ENCODE measurements at places on chromosomes 7 and 10. TPM values are rescaled to one million over a fixed set of nuclear protein-coding genes. Genes with fewer than 3 reads are reported as not detected.

- H3K4me3 ChIP-seq, result no peak overlapping the region
- H3K27me3 ChIP-seq, result no peaks in the 10 kb centered on the region
- H3K36me3 ChIP-seq, result peaks cover 4% of the 10 kb centered on the region
- DNase-seq, result no peak
Measured at GRCh38 chr10:10078446-10078845, 939.2 kb upstream of the CELF2 start.

- H3K36me3 ChIP-seq, result peaks cover 25% of the 10 kb centered on the region
- peaks cover 5% of the 10 kb centered on the region for H3K27me3 ChIP-seq
- H3K4me3 ChIP-seq, result no peak overlapping the region
- H3K27ac ChIP-seq, result no peak overlapping the region
- H3K4me1 ChIP-seq, result peaks cover 10% of the 10 kb centered on the region
Measured at GRCh38 chr10:45473126-45473525, 99.1 kb downstream of the ALOX5 start.

GRCh38 chr10:59513558-59513957 is 151.2 kb upstream of the FAM13C start:
- H3K4me3 ChIP-seq, result no peak overlapping the region
- no peak for DNase-seq

- H3K36me3 ChIP-seq, result peaks cover 7% of the 10 kb centered on the region
- H3K27ac ChIP-seq, result no peak overlapping the region
- H3K4me1 ChIP-seq, result peaks cover 28% of the 10 kb centered on the region
- H3K4me3 ChIP-seq, result peak overlapping the region; percentile 15
- no peak for DNase-seq
Measured at GRCh38 chr7:50730446-50731400, 52.0 kb downstream of the GRB10 start.

GRCh38 chr10:129921065-129921670 is 42.9 kb downstream of the EBF3 start:
- H3K36me3 ChIP-seq, result peaks cover 11% of the 10 kb centered on the region
- peak; percentile 11 for DNase-seq
- H3K4me1 ChIP-seq, result peaks cover 49% of the 10 kb centered on the region

DNA sequence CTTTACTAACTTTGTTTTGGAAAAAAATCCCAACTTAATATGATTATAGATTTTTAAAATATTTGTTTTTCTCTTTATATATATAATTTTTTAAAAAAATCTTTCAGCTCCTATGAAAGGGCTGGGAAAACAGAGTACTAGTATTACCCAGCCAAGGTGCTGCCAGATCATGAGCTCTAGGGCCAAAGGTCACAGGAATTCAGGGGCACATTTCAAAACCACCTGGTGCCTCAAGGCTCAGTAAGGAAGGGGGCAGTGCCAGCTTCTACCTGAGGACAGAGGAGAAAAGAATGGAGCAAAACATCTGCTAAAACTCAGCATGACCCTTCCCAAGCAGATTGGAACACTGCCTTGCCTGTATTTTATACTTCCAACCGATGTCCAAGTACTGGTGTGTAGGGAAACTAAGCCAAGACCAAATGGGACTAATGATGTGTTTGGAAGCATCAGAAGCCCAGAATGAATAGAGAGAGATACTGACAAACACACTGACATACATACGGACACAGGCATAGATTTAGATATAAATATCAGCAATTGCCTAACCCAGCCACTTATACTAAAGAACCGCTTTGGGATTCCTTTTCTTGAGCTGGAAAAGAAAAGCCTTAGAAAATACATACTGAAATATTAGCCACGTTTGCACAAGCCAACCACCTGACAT is 667.3 kb downstream of the PARD3 start:
- H3K27ac ChIP-seq, result no peak overlapping the region
- DNase-seq, result no peak
- H3K27me3 ChIP-seq, result no peaks in the 10 kb centered on the region
- H3K36me3 ChIP-seq, result no peaks in the 10 kb centered on the region

DNA sequence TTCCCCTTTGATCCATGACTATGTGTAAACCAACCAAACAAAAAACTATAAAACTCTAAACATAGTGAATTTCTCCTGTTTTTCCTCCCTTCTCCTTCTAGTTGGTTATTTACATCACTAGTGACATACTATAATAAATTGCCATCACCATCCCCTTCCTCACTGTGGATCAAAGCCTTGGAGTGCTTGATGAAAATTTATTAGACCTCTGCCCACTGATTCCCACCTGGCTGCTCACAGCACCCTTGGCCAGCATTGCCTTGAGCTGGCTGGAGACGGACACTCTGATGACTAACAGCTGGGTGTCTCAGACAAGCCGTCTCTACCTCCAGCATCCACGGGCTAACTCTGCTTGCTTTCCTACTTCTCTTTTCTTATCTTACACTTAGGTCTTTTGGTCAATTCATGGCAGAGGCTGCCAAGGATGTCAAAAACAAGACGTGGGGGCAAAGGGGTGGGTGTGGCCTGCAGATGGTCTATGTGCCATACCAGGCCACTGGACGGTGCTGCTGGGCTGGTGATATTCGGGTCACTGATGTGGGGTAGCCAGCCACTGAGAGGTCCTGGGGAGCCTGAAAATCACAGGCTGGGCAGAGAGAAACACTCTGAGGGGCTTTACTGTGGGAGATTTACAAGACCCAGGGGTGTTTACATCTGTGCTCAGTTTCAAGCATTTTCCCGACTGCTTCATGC is 207.8 kb downstream of the TAX1BP1 start:
- H3K4me1 ChIP-seq, result peaks cover 63% of the 10 kb centered on the region
- peak overlapping the region; percentile 25 for H3K4me3 ChIP-seq
- DNase-seq, result no peak
- no peaks in the 10 kb centered on the region for H3K36me3 ChIP-seq
- no peaks in the 10 kb centered on the region for H3K27me3 ChIP-seq
- peak overlapping the region; percentile 50 for H3K27ac ChIP-seq

DNA sequence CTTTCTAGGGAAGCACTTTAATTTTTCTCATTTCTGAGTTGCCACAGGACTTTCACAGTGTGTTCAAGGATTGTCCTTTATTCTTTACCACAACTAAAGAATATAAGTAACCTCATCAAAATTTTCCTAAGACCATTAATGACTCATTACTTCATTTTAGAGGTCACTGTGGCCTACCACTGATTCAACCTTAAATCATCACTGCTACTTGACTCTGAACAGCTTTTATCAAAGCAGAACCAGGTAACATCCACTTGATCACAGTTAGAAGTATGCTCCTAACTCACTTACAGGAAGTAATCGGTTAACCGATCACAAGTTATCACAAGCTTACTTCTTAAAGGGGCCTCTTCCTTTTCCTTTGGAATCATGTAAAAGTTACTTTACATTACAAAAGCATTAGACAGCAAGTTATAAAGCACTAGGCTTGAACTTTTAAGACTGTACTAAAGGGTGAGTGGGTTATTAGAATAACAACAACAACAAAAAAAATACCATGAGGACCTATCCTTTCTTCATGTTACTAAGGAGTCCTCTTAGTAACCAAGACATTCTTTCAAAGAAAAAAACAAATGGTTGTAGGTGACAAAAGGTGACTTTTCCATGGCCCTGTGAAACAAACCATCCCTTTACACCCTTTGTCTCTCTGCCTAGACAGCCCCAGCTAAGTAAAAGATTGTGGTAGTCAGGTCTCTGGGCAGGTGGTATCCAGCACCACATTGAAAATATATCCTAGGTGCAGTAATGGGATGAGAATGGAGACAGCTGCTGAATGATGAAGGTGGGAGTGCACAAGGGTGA is 40.0 kb upstream of the PDK4 start:
- no peak for DNase-seq
- peaks cover 3% of the 10 kb centered on the region for H3K27me3 ChIP-seq
- no peaks in the 10 kb centered on the region for H3K4me1 ChIP-seq
- H3K4me3 ChIP-seq, result no peak overlapping the region

DNA sequence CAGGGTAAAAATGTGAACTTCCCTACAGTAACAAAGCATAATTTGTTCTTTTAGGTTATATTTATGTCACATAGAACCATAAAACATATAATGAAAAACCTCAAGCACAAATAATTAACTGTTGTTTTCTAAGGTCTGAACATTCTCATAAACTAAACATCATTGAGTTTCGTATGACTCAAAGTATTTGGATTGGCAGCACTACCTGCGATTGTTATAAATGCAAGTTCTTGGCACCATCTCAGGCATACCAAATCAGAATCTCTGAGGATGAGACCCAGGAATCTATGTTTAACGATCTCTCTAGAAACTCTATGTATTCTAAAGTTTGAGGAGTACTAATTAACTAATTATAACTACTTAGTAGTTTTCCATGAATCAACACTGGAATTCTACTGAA is 22.5 kb downstream of the ORC5 start:
- no peak for DNase-seq
- no peaks in the 10 kb centered on the region for H3K27me3 ChIP-seq
- no peak overlapping the region for H3K27ac ChIP-seq
- peaks cover 10% of the 10 kb centered on the region for H3K36me3 ChIP-seq
- H3K4me3 ChIP-seq, result no peak overlapping the region
- H3K4me1 ChIP-seq, result no peaks in the 10 kb centered on the region

GRCh38 chr10:76202777-76203176 is 771.4 kb downstream of the LRMDA start:
- H3K27ac ChIP-seq, result no peak overlapping the region
- H3K4me1 ChIP-seq, result no peaks in the 10 kb centered on the region
- no peak for DNase-seq
- H3K27me3 ChIP-seq, result peaks cover 6% of the 10 kb centered on the region

- H3K4me3 ChIP-seq, result no peak overlapping the region
- no peaks in the 10 kb centered on the region for H3K36me3 ChIP-seq
- no peak overlapping the region for H3K27ac ChIP-seq
- no peak for DNase-seq
- peaks cover 3% of the 10 kb centered on the region for H3K27me3 ChIP-seq
Measured at GRCh38 chr10:17074541-17074847, 55.1 kb downstream of the CUBN start.

- no peaks in the 10 kb centered on the region for H3K4me1 ChIP-seq
- no peak overlapping the region for H3K4me3 ChIP-seq
- H3K27ac ChIP-seq, result no peak overlapping the region
- no peak for DNase-seq
Measured at GRCh38 chr10:36989233-36989632, 136.2 kb upstream of the ANKRD30A start.

GRCh38 chr7:81297317-81297716 is 378.5 kb upstream of the SEMA3C start:
- no peaks in the 10 kb centered on the region for H3K36me3 ChIP-seq
- no peak overlapping the region for H3K27ac ChIP-seq
- peaks cover 2% of the 10 kb centered on the region for H3K27me3 ChIP-seq
- no peak overlapping the region for H3K4me3 ChIP-seq

- H3K4me3 ChIP-seq, result no peak overlapping the region
- H3K36me3 ChIP-seq, result peaks cover 14% of the 10 kb centered on the region
- no peaks in the 10 kb centered on the region for H3K4me1 ChIP-seq
- H3K27ac ChIP-seq, result no peak overlapping the region
- H3K27me3 ChIP-seq, result peaks cover 2% of the 10 kb centered on the region
- DNase-seq, result no peak
Measured at GRCh38 chr10:124298891-124299290, 119.8 kb downstream of the OAT start.

- no peak overlapping the region for H3K4me3 ChIP-seq
- no peaks in the 10 kb centered on the region for H3K27me3 ChIP-seq
- no peak for DNase-seq
- no peak overlapping the region for H3K27ac ChIP-seq
- peaks cover 14% of the 10 kb centered on the region for H3K4me1 ChIP-seq
Measured at GRCh38 chr7:105826143-105826542, 50.3 kb downstream of the ATXN7L1 start.

DNA sequence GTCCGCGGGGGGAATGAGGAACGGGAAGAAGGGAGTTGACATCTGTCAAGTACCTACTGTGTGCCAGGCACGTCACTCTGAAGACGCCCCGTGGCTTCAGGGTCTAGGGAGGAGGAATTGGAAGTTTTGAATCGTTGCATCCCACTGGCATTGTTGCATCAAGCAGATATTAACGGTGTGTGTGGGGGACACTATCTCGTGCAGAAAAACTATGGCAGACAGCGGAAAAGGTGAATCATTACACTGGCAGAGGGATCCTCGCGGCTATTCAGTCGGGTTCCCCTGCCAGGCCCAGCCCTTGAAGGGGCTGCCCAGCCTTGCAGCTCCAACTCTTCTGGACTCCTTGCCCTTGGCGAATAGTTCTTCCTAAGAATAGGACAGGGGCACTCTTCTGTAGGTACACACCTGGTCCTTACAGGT is 1.0 kb upstream of the KIAA1549 start:
- peaks cover 16% of the 10 kb centered on the region for H3K4me1 ChIP-seq
- H3K27me3 ChIP-seq, result peaks cover 13% of the 10 kb centered on the region
- no peak for DNase-seq
- H3K27ac ChIP-seq, result peak overlapping the region; percentile 75
- peaks cover 6% of the 10 kb centered on the region for H3K36me3 ChIP-seq

DNA sequence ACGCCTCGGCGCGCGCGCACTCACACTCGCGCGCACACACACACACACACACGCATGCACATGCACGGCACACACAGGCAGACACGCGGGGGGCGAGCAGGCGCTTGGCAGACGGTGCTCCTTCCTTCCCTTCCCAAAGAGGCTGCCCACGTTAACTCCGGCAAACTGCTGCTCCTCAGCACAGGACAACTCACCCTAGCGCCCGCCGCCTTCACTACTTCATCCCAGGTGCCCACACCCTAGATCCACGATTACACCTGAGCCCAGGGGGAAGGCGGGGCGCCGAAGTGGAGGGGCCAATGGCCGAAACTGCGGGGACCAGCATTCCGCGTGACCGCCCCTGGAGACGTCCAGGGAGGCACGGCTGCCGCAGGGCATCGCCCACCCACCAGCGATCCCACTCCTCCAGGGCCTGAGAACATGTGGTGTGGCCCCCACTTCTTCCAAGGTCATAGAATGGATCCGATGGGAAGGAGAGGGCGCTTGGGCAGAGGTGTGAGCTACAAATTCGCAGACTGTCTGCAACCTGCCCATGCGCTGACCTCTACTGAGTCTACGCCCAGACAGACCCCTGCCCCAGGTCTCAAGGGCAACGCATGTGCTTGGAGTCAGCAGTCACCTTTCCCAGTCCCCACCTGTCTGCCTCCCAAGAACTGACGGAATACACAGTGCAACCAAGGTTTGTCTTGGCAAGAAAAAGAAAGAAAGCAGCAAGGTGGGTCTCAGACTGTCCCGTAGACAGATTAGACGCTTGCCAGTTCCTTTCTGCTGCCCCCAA is 74.6 kb downstream of the CALN1 start:
- H3K27me3 ChIP-seq, result peaks cover 17% of the 10 kb centered on the region
- no peak overlapping the region for H3K27ac ChIP-seq
- no peaks in the 10 kb centered on the region for H3K4me1 ChIP-seq
- DNase-seq, result peak; percentile 28

- no peak for DNase-seq
- no peaks in the 10 kb centered on the region for H3K36me3 ChIP-seq
- H3K4me1 ChIP-seq, result no peaks in the 10 kb centered on the region
Measured at GRCh38 chr7:31256506-31256905, 84.0 kb downstream of the NEUROD6 start.

The CALHM1 gene
- total RNA-seq, result not detected

The TRIM73 gene
- total RNA-seq, result 11.2 TPM

The MRPS17 gene
- total RNA-seq, result 13.4 TPM

The CCDC146 gene
- 3.7 TPM for total RNA-seq

The LIPF gene
- total RNA-seq, result not detected

The PHYHIPL gene
- total RNA-seq, result 6.2 TPM

The BMPR1A gene
- 27.7 TPM for total RNA-seq

The ADCY1 gene
- total RNA-seq, result 51.9 TPM

Data from glutamatergic neuron (in vitro differentiated cells).